ENCODE measurements at places on chromosomes 6 and 20.
A peak's percentile ranks its signal among the peaks of the same experiment; 100 is the strongest.

DNA sequence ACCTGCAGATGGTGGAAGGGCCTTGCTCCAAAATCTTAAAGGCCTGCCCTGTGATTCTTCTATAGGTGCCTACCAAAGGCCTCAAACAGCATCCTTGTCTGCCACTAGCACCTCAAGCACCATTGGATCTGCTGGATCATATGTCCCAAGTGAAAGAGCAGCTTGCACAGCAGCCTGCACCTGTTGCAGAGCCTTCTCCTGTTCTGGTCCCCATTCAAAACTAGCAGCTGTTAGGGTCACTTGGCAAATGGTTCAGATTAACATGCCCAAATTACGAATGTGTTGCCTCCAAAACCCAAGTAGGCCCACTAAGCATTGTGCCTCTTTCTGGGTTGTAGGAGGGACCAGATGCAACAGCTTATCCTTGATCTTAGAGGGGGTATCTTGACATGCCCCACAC lies 99.6 kb upstream of the F13A1 start:
- no peak for DNase-seq

DNA sequence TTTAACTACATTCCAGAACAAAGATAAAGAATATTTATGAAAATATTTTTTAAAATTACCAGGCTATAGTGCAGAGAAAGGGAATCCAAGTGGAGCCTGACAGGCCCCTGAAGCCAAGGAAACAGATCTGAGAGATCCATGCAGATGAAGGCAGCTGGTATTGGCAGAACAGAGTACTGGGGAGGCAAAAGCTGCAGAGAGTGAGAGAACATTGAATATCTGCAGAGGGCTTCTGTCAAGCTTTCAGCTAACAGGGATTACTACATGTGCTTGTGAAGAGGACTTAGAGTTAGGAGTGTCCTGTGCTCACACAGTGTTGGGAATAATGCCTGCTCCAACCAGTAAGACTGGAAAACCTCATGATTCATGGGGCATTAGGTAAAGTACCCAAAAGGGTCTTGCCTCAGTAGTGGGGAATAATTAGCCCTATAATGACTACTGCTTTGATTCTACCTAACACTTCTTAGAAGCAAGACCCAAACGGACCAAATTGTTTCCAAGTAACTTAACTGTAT lies 657.2 kb downstream of the DHX35 start:
- DNase-seq, result no peak

DNA sequence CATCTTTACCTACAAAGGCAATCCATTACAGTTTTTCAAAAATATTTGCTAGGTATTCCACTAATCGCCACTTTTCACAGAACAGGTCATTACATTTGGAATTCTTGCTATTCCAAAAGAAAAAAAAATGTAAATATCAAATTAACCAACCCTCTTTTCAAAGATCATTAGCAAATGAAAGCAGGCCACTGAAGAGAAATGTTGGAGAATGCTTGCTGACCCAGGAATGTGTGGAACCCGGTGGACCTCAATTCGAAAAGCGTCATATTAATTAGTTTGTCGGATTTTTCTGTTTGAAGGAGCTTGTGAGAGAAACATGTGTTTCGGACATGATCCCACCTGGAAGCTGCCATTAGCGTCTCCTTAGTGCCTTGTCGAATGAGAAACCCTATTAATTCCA lies 27.9 kb upstream of the SERPINB9 start:
- DNase-seq, result no peak

GRCh38 chr20:59253325-59253724 lies 47.1 kb upstream of the EDN3 start:
- DNase-seq, result no peak

DNA sequence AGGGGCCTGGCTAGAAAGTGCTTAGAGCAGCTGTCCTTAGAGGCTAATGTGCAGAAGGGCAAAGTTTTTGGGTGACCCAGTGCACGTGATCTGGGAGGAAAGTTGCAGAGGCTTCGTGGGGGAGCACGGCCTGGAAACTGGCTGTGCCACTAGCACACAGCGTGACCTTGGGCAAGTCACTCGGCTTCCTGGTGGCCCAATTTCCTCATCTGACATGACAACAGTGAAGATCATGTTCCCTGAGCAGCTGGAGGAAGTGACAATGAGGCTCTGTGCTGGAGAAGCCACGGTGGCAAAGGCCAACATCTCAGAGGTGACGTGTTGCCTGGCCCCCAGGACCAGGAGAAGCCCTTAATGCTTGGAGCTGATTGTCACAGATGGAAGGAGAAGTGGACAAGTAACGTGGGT lies 99.5 kb downstream of the FOXC1 start:
- DNase-seq, result no peak

DNA sequence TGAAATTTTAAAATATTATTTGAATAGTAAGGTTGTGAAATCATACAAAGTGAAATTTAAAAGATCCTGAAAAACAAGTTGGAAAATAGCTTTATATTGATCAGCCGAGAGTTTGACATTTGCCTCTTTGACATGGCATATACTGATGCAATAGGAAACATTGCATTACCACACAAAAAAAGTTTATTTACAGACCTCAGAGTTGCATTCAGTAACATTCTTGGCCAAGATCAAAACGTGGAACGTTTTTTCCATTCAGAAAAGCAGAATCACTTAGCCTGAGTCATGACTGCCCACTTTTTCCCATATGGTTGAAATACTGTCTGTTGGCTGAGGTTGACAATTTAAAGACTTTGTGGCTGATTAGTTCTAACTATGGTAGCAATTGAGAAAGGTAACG lies 55.1 kb upstream of the BACH2 start:
- DNase-seq, result no peak

DNA sequence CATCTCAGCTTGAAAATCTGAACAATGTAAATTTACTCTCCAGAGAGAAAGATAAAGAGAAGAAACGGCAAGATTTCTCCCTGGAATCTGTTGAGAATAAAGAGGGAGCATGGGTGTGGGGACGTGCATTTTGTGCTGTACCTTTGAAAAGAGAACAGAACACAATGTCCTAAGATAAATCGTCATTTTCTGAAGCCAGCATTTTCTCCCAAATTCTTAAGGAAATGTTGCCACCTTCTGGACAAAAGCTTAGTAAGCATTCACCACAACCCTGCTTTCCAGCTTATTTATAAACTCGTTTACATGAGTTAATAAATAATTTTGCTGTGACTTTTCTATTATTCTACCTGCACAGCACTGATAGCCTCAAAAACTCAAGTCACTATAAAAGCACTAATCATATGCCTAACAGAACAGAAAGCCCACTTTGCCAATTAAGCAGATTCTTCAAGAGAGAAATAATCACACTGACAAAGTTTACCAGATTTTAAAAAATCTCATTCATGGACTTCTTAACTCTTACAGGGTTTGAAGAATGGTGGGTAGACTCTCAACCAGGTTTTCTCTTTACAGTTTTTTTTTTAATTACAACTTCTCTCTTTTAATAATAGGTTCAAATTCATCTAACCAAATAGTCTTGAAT lies 155.8 kb downstream of the MBOAT1 start:
- no peak for DNase-seq

GRCh38 chr6:85669735-85670194 lies 27.1 kb upstream of the SYNCRIP start:
- DNase-seq, result no peak

- DNase-seq, result no peak
Measured at GRCh38 chr20:1734269-1734858, 76.8 kb upstream of the SIRPG start.

DNA sequence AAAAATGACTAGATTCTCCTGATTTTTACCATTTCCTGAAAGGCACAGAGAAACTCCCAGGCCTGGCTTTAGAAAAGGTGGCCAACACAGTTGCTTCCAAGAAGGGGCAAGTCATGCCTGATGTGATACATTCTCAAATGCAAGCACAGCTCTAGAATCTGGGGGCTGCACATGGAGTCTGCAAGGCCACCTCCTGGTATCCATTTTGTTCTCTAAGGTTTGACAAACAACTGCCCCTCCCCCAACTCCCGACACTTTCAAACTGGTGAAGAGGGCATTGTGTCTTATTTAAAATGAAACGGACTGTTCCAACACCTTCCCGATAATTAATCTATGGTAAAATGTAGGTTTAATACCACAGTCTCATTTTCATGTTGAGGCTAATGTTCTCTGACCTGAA lies 220.2 kb upstream of the CEP162 start:
- no peak for DNase-seq

DNA sequence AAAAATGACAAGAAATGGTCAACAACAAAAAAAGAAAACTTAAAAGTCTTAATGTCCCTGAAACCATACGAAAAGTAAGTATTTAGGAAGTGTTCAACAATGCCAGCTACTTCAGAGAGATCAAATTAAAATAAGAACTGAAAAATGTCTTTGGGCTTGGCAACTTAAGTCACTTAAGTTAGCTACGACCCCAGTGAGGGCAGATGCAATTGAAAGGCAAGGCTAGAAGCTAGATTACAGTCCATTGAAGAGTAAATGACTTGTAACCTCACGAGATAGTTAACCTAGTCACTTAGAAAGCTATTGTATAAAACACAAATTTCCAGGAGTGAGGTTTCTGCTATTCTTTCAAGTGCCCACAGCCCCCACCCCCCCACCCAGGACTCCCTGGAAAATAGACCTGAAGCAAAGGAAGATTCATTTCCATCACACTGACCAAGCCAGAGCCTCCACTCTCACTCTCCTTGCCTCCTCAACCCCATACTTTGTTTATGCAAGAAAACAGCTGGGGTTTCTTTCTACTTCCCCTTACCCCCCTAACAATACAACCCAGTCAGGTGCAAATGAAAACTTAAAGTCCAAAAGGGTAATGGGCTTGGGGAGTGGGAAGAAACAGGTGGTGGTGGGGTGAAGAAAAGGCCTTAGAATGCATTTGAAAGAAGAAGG lies 14.6 kb downstream of the RTN4IP1 start:
- no peak for DNase-seq

GRCh38 chr20:15656124-15656523 lies 917.1 kb downstream of the KIF16B start:
- DNase-seq, result no peak

- DNase-seq, result no peak
Measured at GRCh38 chr20:44692932-44693480, 22.2 kb upstream of the CCN5 start.

DNA sequence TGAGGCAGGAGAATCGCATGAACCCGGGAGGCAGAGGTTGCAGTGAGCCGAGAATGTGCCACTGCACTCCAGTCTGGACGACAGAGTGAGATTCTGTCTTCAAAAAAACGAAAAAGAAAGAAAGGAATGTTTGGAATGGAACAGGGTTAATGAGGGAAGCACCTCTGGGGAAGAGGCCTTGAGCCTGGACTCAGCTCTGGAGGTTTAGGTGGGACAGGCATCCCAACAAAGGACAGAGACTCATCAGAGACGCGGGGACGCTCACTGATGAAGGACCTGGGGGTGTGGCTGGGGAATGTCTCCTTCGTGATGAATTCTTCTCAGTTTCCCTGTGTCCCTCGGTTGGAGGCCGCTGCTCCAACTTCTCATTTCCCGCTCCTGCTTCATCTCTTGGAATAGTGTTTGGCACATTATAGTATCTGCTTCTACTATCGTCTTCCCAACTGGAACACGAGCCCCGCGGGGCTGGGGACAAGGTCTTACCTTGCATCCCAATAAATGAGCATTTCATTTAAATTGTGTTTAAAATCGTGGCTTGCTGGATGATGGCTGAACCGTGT lies 27.6 kb downstream of the KIF25 start:
- no peak for DNase-seq

DNA sequence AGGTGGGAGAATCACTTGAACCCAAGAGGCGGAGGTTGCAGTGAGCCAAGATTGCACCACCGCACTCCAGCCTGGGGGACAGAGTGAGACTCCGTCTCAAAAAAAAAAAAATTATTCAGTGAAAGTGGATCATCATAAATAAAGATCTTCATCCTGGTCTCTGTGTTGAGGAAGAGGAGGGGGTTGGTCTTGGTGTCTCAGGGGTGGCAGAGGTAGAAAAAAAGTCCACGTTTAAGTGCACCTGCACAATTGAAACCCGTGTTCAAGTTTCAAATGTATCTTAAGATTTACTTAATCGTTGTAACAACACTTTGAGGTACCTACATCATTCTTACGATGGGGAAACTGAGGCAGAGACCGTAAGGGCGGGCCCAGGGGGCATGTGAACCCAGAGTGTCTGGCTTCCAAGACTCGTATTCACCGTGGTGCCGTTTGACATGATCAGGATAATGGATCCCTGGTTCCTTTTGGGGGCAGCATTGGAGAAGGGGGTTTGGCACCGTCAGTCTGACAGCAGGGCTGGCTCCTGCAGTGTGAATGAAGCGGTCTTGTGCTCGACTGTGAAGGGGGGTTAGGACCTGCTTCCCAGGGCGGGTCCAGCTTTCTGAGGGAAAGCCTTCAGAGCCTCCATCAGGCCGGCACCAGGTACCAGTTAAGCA lies 32.9 kb upstream of the ID1 start:
- peak; percentile 68 for DNase-seq

- no peak for DNase-seq
Measured at GRCh38 chr6:74065705-74066104, 369.7 kb downstream of the CD109 start.

- DNase-seq, result no peak
Measured at GRCh38 chr20:58908221-58908620, 55.7 kb downstream of the GNAS start.

DNA sequence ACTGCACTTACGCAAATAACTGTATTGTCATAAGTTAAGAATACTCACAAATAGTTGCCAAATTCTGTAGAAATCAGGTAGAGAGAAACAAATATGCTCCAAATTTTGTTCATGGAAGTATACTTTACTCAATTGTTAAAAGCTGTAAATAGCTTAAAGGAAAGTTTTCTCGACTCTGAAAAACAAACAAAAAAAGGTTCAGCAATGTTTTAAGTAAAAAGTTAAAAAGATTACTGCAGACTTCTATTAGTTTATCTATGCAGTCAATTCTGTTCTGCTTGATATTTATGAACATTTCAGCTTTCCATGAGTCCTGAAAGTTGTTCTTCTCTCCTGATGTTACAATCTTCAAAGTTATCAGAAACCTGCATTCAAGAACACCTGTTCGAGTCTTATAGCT lies 37.5 kb upstream of the FAM8A1 start:
- DNase-seq, result no peak

GRCh38 chr6:21022343-21023107 lies 488.3 kb downstream of the CDKAL1 start:
- DNase-seq, result no peak

- no peak for DNase-seq
Measured at GRCh38 chr6:142561511-142562265, 259.9 kb downstream of the ADGRG6 start.

- DNase-seq, result no peak
Measured at GRCh38 chr20:14543040-14543439, 205.6 kb upstream of the FLRT3 start.

- no peak for DNase-seq
Measured at GRCh38 chr6:78243519-78243918, 590.7 kb downstream of the MEI4 start.

GRCh38 chr6:150251566-150252186 lies 108.8 kb downstream of the PPP1R14C start:
- DNase-seq, result no peak

- no peak for DNase-seq
Measured at GRCh38 chr6:39654121-39654520, 71.1 kb downstream of the KIF6 start.

GRCh38 chr20:7516621-7517111 lies 423.6 kb downstream of the HAO1 start:
- no peak for DNase-seq

DNA sequence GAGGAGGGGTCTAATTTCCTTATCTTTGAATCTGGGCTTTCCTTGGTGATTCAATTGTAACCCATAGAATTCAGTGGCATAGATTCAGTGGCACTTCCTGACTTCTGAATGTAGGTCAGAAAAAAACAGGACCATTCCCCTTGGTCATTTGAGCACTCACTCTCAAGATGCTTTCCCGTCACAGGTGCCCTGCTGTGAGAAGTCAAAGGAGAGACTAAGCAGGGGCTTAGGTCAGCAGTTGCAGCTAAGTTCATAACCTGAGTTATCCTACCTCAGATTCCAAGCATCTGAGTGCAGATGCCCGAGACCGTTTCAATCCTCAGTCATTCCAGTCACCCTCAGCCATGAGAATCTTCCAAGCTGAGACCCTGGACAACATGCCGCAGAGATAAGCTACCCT lies 506.6 kb downstream of the FRK start:
- DNase-seq, result no peak

Measured in anterior cingulate cortex (tissue), 58 donors.